ENCODE measurements at places on chromosomes 3 and 15. TPM values are rescaled to one million over a fixed set of nuclear protein-coding genes. Genes with fewer than 3 reads are reported as not detected.

The DNASE1L3 gene
- 1.1 TPM for total RNA-seq

DNA sequence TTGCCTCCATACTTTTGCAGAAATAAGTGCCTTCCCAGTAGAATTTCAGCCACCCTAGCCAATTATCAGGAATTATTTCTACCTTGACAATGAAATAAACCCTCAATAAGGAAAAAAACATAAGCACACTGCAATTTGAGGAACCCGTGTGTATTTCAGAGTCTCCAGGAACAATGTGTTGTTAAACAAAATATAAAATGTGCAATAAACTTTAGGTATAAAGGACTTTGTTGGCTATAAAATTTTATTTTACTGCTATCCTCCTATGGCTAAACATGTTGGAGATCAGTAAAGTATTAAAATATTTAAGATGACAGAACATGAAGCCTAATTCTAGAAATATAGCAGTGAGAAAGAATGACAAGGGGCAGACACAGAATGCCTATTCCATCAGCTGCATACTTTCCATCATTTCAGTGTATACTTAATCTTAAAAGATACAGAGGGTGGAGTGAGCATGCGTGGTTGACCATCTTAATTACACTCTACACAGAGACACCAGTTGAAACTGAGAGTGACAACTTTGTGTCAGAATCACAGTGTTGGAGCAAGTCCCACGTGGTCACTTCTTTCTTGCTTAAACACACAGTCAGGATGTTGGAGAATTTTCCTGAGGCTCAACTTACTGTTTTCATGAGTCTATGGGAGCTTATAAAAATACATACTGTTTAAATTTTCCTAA is 79.0 kb upstream of the SUCLG2 start:
- no peak for DNase-seq

- peak; percentile 63 for DNase-seq
Observed at GRCh38 chr15:31200735-31201151, 99.2 kb upstream of the TRPM1 start.

DNA sequence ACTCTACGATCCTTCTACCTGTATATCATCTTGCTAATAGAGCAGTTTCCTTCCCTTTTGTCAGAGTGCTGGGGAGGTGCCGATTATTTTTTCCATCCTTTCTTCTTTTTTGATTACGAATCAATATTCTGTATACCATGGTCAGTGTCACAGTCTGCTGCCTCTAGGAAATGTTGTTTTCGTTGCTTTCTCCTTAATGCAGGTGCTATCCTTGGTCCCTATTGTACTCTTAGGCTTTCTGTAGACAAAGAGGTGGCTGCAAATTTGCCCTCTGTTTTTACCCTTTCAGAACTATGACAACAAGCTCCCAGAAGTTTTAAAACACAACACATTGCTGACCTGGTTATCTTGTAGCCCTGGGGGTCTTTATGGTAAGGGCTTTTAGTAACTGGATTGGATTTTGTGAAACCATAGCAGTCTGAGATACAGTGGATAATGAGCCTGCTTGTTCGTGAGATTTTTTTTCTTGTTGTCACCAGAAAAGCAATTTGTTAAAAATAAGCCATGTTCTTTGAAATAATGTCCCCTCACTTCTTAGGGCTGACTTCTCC is 430.3 kb upstream of the TPM1 start:
- no peak for DNase-seq

- DNase-seq, result no peak
Observed at GRCh38 chr3:194300382-194300758, 50.8 kb downstream of the CPN2 start.
